ENCODE measurements at places on chromosomes 7 and 10.

DNA sequence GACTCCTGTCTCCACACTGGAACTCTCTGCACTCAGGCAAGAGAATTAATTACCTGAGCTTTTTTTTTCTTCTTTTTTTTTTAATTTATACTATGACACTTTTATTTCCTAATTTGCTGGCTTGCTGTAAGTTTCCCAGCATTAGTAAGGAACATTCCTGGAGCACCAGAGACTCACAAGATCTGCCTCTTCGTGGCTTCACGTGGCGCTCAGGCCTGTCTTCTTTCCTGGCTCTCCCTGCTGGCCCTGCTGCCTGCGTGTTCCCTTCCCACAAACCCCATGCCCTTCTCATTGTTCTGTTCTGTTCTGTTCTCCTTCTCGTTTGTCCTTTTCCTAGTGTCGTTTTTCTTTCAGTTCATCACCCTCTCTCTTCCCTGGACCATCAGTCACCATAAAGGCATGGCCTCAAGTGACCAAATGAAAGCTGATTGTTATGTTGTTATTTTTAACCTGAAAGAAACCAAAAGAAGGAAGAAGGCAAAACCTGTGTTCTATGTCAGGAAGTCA, 591.6 kb upstream of the PFKP start:
- DNase-seq: no peak

DNA sequence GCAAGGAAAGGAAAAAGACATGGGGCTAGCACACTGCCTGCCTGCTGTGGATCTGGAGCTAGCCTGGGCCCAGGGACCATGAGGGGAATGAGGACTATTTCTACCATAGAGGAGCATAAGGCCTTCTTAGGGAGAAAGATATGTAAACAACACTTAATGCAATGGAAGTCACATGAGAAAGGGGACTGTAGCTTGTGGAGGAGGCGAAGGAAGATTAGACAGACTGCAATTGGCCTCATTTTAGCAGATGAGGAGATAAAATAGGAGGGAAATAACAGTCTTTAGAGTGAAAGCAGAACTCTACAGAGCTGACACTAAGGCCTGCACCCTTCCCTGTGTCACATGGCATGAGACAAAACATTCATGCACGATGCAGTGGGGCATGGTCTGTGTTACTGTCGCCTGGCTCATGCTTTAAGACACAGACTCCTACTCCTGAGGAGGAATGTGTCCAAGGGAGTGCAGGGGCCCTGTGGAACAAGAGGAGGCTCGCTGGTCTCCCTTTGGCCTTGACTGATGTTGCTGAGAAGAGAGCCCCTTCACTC, 829.3 kb upstream of the IGFBP3 start:
- no peak for DNase-seq

DNA sequence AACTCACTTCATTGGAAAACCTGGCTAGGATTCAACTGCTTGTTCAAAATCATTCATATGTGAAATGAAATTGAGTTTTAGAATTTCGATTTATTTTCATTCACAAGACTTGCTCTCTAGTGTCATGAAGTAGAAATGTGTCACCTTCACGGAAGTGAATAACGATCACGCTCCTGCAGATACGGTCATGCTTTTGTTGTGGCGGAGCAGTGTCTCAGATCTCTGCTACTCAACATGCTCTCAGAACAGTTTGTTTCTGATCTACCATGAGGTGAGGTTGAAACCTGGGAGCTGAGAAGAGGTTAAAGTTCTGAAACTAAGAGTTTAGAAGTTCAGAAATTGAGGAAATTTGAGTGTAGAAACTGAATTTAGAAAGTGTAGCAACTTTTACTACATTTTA, 13.8 kb upstream of the PITRM1 start:
- no peak for DNase-seq

GRCh38 chr10:35334297-35334696, 2.0 kb upstream of the CCNY start:
- no peak for DNase-seq

- DNase-seq: no peak
Observed at GRCh38 chr7:44156453-44157010, 15.4 kb upstream of the MYL7 start.

- no peak for DNase-seq
Observed at GRCh38 chr10:98963608-98964007, 272.0 kb downstream of the HPSE2 start.

GRCh38 chr7:121372376-121373010, 23.6 kb downstream of the FAM3C start:
- DNase-seq: no peak

GRCh38 chr10:53786236-53786900, 1013.8 kb upstream of the MBL2 start:
- peak; percentile 33 for DNase-seq

DNA sequence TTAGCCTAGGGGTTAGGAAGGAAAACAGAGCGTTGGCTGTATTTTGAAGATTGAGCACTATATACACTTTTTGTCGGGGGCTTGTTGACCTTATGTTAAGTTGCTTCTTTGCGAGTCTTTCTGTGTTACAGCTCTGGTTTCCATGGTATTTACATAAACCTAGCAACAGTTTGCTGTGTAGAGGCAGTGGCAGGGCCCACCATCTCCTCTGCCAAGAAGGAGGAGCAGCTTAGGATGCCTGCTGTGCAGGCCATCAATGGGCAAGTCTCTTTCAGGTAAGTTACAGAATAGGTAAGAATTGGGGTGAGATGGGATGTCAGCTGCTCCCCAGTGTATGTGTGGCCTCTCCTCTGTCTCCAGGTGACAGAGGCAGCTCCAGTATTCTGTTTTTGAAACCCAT, 485.5 kb downstream of the LRMDA start:
- no peak for DNase-seq

- no peak for DNase-seq
Observed at GRCh38 chr10:91589015-91589657, 43.7 kb downstream of the PPP1R3C start.

DNA sequence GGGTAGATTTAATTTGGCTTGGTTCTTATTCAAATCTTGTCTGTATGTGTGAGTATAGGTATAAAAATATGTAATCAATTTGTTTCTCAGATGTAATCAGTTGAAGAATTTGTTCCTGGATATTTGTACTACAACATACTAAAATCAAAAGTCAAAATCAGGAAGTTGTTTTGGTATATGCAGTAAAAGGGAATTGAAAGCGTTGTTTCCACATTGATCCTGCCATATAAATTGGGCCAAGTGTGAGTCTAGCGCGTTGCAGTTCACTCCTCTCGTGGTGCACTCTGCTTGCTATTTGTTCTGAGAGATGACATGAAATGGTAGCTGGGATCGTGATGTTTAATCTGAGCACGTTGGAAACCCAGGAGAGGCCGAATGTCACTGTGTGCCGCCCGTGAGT, 55.9 kb downstream of the SHH start:
- DNase-seq: peak; percentile 51

DNA sequence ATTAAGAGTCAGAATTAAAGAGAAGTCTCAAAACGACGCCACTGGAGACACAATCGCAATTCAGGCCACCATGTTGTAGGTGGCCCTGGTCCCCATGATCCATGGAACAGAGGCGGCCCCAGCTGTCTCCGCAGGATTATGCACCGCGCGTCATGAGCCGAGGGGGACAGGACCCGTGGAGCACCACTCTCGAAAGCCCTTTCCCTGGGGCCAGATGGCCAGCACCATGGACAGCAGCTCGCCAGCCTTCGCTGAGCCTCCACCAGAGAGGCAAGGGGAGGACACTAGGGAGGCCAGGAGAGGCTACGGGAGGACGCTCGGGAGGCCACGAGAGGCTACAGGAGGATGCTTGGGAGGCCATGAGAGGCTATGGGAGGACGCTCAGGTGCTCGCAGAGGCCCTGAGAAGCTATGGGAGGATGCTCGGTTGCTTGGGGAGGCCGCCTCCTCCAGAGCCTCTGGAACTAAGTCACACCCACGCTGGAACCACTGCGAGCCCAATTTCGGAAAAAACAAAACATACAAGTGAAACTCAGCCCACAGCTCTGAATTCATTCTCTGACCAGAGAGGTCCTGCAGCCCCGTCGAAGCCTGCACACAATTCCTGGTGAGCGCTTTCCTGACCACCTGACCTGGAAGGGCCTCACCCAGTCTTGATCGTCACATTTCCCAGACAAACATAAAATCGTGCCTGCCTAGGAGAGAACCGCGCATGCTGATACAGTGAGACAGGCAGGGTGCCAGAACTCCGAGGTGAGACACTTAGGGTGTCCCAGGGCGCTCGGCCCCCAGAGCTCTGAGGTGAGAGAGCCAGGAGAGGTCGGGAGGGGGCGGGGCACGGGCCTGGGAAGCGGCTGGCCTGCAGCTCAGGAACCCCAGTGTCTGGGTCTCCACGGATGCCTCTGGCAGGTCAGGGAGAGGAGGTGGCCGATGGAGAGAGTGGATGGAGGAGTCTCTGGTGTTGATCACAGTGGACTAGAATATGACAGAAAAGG, 224.4 kb downstream of the PTPRN2 start:
- peak; percentile 47 for DNase-seq

DNA sequence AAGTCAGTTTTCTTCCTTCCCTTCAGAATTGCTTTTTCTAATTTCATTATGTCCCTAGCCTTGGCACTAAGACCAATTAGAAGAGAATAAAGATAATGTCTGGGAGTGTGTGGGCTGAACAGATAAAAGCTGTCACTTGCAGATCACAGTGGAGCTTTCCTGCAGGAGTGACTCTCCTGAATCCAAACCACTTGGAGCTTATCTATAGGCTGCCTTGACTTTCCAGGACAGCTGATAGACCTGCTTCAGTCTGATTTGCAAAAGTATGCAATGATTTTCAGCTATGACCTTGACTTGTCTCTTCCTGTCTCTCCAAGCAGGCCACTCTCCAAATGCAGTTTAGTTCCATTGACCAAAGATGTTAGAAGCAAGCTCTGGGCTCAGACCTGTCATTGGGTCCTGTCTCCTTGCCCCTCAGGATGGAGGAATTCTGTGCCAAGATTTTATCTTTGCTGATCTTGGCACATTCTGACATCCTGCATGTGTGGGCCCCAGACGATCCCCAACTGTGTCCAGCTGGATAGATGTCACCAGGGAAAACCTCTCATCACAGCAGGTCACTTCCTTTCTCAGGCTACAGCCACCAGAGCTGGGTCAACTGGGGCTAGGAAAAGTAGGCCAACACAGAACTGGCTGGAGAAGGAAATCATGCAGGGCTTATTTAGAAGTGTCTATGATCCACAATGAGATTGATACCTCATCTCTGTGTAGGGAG, 120.9 kb upstream of the ZNF438 start:
- no peak for DNase-seq

DNA sequence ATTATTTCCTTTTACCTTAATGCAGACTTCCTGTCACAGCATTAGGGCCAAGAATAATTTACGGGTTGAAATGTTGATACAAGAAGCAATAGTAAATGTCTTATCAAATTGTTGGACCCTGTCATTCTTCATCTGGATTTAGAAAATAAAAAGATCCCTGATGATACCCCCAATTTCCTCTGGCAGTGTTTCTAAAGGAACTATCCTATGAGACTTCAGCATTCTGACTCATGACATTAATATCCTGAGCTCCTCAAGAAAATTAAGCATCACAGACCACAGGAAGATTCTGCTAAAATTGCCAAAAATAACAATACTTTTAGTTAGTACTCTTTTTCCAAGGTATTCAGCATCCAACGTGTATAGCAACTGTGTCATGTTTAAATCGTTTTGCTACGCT, 490.5 kb upstream of the ANKRD30A start:
- DNase-seq: no peak

- DNase-seq: no peak
Observed at GRCh38 chr10:130746311-130746710, 565.2 kb downstream of the TCERG1L start.

Measured in NB4 (cell line).